ENCODE measurements at places on chromosomes 3 and 15.

DNA sequence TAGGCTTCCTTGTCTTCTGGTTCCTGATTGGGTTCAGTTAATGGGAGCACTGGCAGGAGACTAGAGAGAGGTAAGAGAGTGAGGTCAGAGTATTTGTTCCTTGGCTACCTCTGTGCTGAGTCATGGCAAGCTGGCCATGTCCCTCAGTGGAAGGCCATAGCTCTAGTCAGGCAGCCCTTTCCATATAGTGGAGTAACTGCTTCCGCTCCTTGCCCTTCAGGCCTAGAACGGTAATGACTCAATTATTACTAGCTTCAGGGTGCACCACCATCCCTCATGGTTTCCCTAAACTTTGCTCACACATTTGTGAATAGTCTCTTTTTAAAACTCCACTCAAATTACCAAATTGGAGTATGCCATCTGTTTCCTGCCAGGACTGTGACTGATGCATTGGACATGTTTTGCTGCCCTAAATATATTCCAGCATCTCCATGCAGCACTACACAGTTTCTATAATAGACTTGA lies 10.5 kb upstream of the ANO10 start:
- DNase-seq: no peak

GRCh38 chr3:167854846-167855245 lies 119.3 kb downstream of the SERPINI1 start:
- no peak for DNase-seq

DNA sequence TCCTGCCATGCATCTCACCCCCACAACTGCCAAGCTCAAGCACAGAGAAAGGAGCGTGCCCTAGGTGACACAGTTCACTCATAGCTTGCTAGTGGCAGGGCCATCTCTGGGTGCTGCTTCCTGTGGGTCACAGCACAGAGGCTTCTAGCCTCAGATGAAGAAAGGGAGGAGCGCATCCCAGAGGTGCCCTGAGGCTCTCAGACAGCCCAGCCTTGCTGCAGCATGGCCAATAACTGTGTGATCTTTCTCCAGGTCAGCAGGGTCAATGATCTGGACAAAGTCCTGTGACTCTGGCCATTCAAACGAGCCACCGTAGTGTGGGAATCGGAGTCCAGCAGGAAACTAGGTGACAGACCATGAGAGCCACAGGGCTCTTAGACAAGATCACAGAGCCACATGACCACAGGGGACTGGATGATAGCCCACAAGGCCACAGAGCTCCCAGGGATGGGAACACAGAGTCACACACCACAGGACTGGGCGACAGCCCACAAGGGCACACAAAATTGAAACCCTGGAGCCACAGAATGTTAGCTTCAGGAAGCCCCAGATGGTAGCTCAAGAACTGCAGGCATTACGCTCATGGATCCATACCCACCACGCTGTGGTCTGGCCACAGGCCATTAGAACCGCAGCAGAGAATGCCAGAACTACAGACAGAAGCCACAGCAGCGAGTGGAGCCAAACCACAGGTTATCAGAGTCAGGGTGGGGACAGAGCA lies 25.9 kb upstream of the GRIP2 start:
- DNase-seq: no peak

DNA sequence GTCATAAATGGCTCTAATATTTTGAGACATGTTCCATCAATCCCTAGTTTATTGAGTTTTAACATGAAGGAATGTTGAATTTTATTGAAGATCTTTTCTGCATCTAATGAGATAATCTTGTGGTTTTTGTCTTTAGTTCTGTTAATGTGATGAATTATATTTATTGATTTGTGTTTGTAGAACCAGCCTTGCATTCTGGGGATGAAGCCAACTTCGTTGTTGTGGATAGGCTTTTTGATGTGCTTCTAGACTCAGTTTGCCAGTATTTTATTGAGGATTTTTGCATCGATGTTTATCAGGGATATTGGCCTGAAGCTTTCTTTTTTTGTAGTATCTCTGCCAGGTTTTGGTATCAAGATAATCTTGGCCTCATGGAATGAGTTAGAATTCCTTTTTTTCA lies 72.0 kb upstream of the CD96 start:
- DNase-seq: no peak
